Smooth muscle cell of bladder (primary cell): ENCODE measurements at places on chromosomes 1 and 21. TPM values are rescaled to one million over a fixed set of nuclear protein-coding genes. Genes with fewer than 3 reads are reported as not detected.

SYPL2 gene
- 0.28 and 0.46 TPM in 2 replicates for total RNA-seq

KPRP gene
- not detected in 2 replicates for total RNA-seq

GUCA2A gene
- not detected in 2 replicates for total RNA-seq

LDLRAP1 gene
- 9.7 and 15.0 TPM in 2 replicates for total RNA-seq

C1orf185 gene
- not detected in 2 replicates for total RNA-seq

TMEM269 gene
- under 0.01 TPM in 1 of 2 replicates, not detected in the other for total RNA-seq

ZNF593 gene
- total RNA-seq, result 27.0 and 32.4 TPM in 2 replicates

FMO2 gene
- 0.28 and 1.9 TPM in 2 replicates for total RNA-seq

CA14 gene
- not detected in 2 replicates for total RNA-seq

C1QA gene
- not detected in 2 replicates for total RNA-seq

OR6Y1 gene
- total RNA-seq, result not detected in 2 replicates

HLX gene
- total RNA-seq, result 6.4 and 10.6 TPM in 2 replicates

RGS8 gene
- not detected in 2 replicates for total RNA-seq

PARP1 gene
- total RNA-seq, result 58.5 and 72.7 TPM in 2 replicates

LCE3E gene
- not detected in 2 replicates for total RNA-seq
